ENCODE measurements at places on chromosomes 11 and 22.

GRCh38 chr22:47327241-47327640 lies 564.8 kb downstream of the TBC1D22A start:
- DNase-seq, result no peak

DNA sequence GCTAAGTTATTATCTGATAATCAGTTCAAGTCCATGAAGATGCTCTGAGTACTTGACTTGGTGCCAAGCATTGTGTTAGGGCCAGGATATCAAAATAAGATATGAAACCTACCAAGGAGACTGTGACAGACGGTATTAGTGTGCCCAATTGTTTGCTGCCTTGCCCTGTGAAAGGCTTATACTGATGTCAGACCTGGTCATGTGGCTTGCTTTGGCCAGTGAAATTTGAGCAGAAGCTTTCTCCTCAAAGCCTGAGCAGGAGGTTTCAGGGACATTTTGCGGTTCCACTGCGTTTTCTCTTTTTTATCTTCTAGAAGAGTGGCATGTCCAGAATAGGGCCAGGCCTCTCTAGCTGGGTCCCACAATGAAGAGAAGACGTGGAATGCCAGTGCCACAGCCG lies 15.8 kb upstream of the PKNOX2 start:
- no peak for DNase-seq

DNA sequence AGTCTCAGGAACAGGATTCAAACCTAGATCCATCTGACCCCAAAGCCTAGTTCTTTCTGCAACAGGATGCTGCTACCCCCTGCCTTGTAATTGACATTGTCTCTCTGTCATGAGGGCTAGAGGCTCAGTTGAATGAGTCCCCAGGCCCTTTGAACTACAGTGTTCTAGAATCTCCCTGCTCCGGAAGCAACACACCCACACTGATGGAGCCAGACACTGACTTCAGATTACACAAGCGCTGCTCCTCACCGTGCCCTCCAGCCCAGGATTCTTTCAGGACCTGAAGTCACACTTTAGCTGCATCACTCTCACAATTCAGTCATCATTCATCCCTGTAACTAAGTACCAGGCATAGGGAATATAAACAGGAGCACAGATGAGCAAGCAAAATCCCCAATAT lies 69.6 kb downstream of the RAB30 start:
- no peak for DNase-seq

GRCh38 chr22:26483043-26483438 lies 542 bp downstream of the HPS4 start:
- DNase-seq, result no peak

GRCh38 chr11:90587896-90588295 lies 365.0 kb upstream of the CHORDC1 start:
- no peak for DNase-seq

GRCh38 chr11:70476669-70477068 lies 78.3 kb downstream of the CTTN start:
- DNase-seq, result no peak

GRCh38 chr11:129943036-129943435 lies 47.7 kb upstream of the NFRKB start:
- DNase-seq, result no peak

DNA sequence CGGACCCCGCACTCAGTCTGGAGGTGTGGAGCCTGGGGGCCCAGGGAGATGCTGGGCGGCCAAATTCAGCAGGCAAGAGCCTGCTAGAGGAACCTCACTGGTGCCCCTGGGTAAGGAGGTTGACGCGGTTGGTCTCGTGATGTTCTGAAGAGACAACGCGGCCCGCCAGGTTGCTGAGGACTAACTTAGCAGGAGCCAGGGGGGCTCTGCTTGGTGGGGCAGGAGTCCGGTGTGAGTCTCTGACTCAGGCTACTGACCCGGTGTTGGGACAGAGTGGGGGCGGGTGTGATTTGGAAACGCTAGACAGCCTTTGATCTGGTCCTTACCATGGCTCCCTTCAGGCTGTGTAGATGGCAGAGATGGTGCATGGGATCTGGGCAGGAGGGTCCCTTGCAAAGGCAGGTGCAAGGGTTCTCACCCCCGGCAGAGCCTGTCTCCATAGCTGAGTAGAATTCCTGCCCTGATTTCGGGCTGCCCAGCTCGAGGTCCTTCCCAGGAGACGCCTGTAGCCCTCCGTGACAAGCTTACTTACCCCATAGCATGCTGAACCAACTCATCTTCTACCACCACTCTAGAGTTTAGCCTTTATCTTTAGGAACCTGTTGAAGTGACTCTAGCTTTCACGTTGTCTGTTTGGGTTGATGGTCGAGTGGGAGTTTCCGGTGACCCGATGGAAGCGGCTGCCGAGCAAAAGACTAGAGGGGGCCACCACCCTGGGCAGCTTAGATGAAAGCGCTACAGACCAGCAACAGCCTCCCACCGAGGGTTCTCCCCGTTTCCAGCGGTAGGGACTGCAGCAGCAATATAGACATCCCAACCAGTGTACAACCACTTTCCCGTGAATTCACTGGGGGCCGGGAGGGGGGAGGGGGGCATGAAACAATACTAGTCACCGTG lies 38.4 kb downstream of the KCNC1 start:
- DNase-seq, result no peak

GRCh38 chr11:57426439-57426928 lies 437 bp downstream of the SLC43A3 start:
- DNase-seq, result no peak

DNA sequence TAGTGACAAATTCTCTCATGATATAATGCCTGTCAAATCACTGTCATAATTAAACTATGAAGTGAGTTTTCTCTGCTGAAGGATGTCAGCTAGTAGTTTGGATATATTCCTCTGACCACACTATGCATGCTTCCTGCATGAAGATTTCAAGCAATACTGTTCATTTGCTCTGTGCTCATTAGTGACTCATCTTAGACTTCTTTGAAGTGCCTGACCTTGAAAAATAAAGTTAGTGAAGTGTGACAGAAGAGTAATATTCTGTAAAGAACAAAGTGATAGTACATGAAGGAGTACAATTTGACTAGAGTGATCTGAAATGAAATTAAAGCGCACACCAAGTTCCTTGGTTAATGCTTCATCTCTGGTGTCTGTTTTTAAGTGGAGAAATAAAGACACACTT lies 629.5 kb upstream of the ANO3 start:
- no peak for DNase-seq

GRCh38 chr11:71240865-71241691 lies 11.3 kb downstream of the SHANK2 start:
- no peak for DNase-seq

- no peak for DNase-seq
Measured at GRCh38 chr11:34890812-34891211, 25.4 kb downstream of the APIP start.

DNA sequence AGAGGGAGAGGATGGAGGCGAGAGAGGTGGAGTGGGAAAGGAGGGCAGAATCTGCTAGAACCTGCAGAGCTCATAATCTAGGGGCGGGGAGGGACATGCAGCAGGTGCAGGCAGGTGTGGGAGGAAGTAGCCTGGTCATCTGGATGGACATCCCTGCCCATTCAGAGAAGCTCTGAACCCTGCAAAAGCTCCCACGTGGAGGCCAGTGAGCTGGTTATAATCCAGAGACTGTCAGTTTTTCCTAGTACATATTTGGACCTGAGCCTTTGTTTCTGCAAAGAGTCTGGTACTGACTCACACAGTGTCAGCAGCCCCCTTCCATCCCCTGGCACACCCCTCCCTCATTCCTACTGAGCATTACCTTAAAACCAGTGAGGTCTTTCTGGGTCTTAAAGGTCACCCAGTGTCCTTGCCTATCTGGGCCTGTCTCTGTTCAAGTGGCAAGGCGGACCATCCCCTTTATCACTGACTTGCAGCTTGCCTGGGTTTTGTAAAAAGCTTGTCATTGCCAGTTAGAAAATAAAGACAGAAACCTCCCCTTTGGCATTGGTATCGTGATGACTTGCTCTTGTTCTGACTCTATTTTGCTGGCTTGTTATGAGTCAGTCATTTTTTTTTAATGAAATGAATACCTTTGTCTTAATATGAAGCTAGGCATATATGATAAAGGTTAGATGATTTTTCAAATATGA lies 26.1 kb downstream of the PTPRJ start:
- no peak for DNase-seq

- no peak for DNase-seq
Measured at GRCh38 chr11:122871302-122871701, 11.3 kb upstream of the JHY start.

DNA sequence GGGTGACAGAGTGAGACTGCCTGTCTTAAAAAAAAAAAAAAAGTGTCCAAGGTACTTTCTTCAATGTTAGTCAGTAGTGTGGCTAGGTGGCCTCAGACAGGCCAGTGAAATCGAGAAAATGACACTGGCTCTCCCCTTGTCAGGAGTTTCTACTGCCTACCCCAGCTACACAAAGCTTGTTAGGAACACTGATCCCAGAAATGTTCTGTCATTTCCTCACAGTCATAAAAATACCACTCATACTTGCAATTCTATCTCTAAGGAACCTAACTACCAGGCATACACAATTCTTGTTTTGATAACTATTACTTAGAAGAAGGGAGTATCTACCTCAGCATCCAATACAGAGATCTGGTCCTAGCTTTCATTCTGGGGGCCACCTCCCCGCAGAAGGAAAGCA lies 31.3 kb downstream of the ATP6V1E1 start:
- DNase-seq, result no peak

- no peak for DNase-seq
Measured at GRCh38 chr22:29309332-29310064, 3.0 kb downstream of the GAS2L1 start.

GRCh38 chr11:85886089-85887056 lies 31.2 kb downstream of the CCDC83 start:
- DNase-seq, result no peak

GRCh38 chr22:41780746-41781505 lies 19.6 kb upstream of the CCDC134 start:
- DNase-seq, result peak; percentile 86

DNA sequence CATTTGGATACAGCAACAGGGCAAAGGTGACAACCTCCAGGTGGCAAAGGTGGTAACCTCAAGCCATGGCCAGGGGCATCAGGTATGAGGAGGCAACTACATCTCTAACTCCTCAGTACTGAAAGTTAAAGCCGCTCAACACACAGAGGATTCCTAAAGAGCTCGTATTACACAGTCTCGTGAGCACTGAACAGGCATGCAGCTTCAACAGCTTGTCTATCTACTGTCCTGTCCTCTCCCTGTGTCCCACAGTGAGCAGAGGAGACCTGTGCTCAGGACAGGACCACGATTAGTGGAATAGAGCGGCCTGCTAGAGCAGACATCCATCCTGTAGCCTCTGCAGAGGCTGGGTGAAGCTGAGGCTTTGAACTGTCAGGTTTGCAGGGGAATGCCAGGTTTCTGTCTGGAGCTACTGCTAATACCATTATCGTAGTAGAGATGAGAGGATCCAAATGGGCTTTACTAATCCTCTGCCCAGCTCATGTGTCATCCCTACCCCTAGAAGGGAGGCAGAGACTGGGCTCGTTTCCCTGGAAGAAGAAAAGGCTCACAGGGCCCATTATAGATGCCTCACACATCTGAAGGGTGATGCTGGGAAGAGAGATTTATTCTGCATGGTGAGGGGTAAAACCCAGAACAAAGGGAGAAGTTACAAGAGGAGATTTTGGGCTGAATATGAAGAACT lies 415.2 kb downstream of the LARGE1 start:
- no peak for DNase-seq

DNA sequence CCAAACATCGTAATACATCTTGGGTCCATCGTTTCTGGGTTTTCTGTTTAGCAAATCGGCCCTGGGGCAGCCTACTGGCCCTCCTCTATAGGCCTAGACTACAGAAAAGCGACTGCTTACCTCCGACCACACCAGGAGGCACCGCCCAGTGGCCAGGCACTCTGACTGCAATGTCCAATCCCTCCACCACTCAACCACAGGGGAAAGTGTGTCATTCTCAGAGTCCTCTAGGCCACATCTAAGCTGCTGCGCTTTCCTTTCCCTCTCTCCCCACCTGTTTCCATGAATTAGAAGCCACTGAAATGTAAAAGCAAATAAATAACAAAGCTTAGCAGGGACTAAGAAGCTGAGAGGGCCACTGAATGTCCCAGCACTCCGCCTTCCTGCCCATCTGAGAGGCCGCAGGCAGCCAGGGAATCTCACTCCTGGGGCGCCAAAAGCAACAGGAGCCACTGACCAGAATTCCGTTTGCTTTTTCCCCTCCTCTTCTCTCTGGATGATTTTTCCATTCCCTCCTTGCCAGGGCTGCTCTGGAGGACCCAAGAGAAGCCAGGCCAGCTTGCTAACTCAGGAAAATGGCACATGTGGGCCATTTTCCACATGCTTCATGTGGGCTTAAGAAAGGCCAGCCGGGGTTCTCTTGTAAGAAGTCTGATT lies 50.1 kb upstream of the FLI1 start:
- no peak for DNase-seq

GRCh38 chr22:41856469-41856868 lies 23.6 kb downstream of the SREBF2 start:
- no peak for DNase-seq

DNA sequence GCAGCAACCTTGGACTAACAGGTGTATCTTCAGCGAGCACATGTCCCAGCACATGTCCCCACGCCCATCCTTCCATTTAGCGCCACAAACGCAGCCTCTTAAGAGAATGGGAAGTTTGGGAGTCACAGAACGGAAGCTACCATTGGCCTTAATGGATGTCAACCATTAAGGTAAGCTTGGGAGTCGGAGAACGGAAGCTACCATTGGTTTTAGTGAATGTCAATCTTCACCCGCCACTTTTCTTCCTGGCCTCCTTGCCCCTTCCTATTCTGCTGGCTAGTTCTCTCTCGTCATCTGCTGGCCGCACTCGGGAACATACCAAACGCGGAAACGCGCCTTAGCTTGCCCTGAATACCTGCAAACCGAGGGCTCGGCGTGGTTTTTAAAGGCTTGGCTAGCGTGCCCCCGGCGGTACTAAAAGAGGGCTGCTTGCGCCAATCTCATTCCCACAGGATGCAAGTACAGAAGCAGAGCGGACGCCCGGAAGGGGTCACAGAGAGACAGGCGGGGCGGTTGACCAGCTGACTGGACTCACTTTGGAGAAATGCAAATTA lies 24.3 kb downstream of the GLYATL1 start:
- no peak for DNase-seq

- DNase-seq, result no peak
Measured at GRCh38 chr11:1121813-1122663, 35.7 kb upstream of the MUC5AC start.

- no peak for DNase-seq
Measured at GRCh38 chr11:47047972-47048371, 111.4 kb downstream of the CSTPP1 start.

GRCh38 chr11:120149246-120149645 lies 11.3 kb upstream of the TRIM29 start:
- DNase-seq, result no peak

Measured in stimulated activated CD4-positive, alpha-beta T cell treated with anti-CD3 and anti-CD28 coated beads, Interleukin-4, amount 100 ng/mL, for 48 hours (primary cell).